ENCODE measurements at places on chromosomes 7 and 10. TPM values are rescaled to one million over a fixed set of nuclear protein-coding genes. Genes with fewer than 3 reads are reported as not detected.

GRCh38 chr10:19775296-19775695 lies 40.9 kb upstream of the PLXDC2 start:
- no peak for DNase-seq

- no peak for DNase-seq
These were observed 70.9 kb upstream of the CCDC71L start for GRCh38 chr7:106731646-106732444.

DNA sequence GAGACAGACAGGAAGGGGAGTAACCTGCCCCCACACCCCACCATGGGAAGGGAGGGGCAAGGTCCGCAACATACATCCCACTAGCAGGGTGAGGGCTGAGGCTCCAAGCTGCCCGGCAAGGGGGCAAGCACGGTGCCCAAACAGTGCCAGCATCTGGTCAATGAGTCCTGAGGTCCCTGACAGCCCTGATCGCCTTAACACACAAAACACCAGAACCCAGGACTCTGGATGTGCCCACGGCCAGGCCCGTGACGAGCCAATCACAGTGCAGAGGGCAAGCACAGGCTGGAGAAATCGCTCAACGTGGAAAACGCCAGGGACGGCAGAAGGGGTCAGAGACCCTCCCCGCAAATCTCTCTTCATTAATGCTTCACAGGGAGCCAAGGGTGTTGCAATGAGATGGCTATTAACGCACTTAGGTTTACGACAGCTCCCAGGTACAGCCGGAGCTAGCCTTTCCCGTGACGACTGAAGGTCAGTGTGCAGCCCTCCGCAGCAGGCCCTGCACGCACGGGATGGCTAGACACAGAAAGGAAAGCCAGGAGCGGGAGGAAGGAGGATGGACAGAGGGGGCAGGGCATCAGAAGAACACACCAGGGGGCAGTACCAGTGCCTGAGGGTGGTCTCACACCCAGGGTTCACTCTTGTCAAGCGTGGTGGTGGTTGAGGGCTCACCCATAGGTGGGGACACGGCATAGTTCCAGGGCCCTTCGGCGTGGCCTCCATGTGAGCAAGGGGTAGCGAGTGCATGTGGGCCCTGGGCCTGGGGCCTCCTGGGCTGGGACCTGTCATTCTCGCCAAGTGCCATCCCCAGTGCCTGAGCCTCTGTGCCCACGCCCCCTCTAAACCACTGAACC lies 220.5 kb downstream of the MAD1L1 start:
- DNase-seq: no peak

- DNase-seq: no peak
These were observed 663.2 kb upstream of the ANKRD30A start for GRCh38 chr10:36462194-36462593.

DNA sequence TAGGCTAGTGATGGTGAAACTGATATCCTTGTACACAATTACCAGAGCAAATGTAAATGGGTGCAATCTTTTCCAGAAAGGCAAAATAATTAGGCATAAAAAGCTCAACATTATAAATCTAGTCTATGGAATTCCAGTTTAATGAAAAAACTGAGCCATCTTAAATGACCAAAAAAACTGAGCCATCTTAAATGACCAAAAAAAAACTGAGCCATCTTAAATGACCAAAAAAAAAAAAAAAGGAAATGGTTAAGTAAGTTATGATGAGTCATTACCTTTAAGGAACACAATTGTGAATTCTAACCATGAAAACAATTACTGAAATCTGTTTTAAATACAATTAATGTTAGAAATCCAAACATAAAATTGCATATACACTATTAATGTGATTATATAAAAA lies 25.3 kb downstream of the USP6NL start:
- no peak for DNase-seq

DNA sequence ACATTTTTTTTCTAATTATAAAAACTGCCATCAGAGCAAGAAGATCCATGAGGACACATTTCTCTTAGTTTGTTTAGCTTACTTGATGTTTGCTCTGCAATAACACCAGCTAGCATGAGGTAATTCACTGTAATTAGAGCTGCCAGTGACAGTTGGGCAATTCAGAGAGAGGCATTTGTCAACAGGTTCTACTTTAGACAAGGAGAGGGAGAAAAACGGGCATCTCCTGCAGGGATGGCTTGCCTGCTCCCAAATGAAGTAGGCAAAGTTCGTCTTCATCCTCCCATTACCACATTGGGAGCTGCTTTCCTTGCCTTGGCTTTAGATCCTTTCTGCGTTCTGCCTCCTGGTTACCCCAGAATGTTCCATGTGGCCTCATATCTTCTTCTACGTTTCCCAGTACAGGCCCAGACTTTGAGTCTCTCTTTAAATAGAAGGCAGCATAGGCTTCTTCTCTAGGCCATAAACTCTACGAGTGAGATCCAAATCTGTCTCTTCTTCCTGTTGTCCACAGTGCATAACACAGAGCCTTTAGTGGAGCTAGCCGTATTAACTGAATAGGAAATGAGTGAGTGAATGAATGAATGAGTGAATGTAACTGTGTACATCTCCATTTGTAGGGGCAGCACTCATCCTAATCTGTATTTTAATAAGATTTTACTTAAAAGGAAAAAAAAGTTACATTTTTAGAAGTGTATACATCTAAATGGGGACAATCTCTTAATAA lies 21.2 kb downstream of the ASB15 start:
- DNase-seq: no peak

DNA sequence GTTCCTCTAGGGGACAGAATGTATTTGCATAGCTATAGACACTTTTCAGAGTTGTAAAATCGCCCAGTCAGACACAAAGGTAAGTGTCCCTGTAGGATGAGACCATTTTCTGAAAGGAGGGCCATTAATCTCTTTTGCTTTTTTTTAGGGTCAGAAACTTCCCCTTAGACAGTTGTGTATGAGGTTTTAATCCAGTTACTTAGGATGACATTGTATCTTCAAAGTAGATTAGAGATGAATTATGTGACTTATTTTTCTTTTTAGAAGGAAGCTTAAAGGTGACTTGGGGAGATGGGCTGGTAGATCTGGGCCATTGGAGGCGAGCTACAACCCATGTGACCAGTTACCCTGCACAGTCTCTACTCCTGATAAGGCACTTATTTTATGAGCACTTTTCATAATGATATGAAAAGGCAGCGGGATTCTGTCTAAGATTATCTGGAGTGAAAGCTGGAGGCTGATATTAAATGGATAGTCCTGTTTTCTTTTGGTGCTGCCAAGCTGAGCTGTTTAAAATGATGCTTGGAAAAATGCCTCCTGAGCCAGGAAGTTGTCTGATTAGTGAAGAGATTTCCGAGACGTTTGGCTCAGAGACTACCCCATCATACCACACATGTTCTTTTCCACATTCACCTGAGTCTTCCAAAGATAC lies 264.3 kb downstream of the AUTS2 start:
- no peak for DNase-seq

DNA sequence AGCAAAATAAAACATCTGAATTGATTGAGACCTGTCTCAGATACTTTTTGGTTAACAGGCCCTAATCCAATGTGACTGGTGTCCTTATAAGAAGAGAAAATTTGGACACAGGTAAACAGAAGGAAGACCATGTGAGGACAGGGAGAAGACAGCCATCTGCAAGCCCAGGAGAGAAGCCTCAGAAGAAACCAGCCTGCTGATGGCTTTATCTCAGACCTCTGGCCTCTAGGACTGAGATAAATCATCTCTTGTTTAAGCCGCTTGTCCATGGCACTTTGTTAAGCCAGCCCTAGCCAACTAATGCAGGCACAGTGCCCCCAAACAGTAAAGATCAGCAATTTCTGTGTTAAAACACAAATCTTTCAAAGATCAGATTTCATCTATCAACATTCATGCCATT lies 41.8 kb upstream of the FIGNL1 start:
- no peak for DNase-seq

GRCh38 chr7:21293771-21294170 lies 134.1 kb upstream of the SP4 start:
- no peak for DNase-seq

- DNase-seq: no peak
These were observed 165.7 kb downstream of the ELMO1 start for GRCh38 chr7:37282927-37283326.

- no peak for DNase-seq
These were observed 2.2 kb upstream of the FAM20C start for GRCh38 chr7:190196-190595.

DNA sequence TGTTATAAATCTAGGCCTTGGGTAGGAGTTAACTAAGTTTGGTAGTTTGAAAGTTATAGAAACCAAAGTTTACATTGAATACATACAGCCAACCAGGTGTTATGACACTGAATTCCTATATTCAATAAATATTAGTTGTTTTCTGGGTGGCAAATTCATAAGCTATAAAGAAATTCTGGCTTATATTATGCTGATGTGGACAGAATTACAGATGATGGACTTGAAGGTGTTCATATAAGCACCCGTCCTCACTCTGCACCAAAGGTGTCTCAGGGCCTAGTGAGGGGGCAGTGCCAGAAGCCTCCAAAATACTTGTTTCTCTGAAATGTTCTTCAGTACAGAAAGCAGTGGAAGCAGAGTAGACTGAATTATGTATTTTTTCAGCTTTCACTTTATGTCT lies 973.0 kb downstream of the CNTNAP2 start:
- DNase-seq: no peak

DNA sequence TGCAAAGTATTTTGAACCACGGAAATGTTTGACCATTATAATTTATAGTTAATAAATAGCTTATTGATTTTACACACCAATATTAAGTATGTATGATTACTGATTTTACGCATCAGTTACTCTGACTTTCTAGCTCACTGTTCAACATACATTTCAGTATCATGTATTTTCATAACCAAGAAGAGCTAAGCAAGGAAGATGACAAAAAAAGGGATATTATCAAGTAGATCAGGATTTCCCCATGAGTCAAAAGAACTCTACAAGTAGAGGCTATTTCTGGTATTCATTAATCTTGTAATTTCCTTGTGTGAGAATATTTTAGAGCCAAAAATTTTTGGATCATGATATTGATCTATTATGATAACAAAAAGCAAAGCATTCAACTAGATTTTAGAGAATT lies 131.6 kb downstream of the AGMO start:
- no peak for DNase-seq

GRCh38 chr10:126218778-126219649 lies 169.3 kb downstream of the ADAM12 start:
- no peak for DNase-seq

- no peak for DNase-seq
These were observed 336.2 kb downstream of the LHFPL3 start for GRCh38 chr7:104664648-104665047.

- DNase-seq: no peak
These were observed 216.0 kb downstream of the KLF6 start for GRCh38 chr10:3568983-3569382.

DNA sequence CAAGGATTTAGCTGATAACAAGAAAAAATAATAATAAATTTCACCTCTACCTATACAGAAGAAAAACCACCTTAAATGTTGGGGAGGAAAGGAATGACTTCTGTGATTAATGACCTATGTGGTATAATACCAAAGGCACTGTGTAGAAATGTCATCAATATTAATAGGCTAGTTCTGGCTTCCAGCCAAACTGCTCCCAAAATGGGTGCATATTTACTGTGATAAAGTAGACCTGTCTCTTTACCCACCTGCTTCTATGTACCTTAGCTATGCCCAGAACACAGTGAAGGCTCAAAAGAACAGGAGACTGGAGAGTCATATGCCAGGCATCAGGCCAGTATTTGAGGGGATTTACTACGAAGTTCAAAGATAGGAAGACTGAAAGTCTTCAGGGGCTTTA lies 76.0 kb downstream of the ATE1 start:
- no peak for DNase-seq

- DNase-seq: no peak
These were observed 181.9 kb upstream of the MKLN1 start for GRCh38 chr7:131145770-131146169.

DNA sequence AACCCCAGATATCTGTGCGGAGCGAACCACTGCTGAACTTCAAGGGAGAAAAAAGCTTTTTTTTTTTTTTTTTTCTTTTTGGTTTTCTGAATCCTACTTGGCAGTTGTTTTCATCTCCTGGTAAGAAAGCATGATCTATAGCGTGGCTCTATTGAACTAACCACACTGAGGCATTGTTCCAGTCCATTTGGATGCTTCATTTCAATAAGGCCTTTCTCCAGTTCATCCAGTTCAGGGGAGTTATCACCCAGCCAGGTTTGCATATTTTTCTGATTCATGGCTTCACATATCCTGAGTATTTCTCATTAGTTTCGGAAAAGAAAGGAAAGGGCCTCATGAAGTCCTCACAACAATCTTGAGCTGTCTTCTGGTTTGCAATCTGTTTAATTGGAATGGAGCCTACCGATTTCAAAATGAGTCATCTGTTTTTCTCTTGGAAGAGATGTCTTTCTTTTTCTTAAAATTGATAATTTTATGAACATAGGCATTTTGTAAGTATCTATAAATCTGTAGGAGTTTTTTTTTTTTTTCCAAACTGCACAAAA lies 93.1 kb upstream of the STEAP4 start:
- DNase-seq: no peak

DNA sequence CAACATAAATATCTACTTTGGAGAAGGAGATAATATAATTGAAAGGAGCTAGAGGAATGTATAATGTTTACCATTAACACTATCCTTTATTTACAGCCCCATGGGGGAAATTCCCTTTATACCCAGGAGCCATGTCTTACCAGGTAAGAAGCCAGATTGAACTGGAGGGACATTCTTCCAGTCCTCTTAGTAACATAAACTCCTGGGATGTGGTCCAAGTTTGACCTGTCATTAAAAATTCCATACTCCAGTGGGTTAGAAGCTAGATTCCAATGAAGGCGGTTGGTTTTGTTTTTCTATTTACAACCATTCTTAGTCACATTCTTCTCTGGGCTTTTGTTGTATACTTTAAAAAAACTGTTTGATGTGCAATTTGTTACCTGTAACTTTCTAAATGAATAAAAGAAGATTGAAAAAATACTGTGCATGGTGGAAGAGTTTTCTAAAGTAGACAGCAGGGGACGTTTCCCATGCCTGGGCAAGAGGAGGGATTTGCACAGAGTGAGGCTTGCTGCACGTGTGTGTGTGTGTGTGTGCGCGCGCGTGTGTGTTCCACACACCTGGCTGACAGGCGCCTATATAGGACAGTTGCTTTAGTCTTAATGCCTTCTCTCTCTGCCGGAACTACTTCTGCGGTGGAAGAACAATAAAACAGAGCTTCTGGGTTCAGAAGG lies 2.0 kb downstream of the PLCE1 start:
- DNase-seq: no peak

Gene CALCR
- 0.16 TPM for total RNA-seq

Gene AGR2
- 216 TPM for total RNA-seq

Gene UCMA
- total RNA-seq: not detected

Gene AMZ1
- total RNA-seq: 0.23 TPM

Gene MSMB
- total RNA-seq: not detected

Gene ITPRID1
- total RNA-seq: not detected

Gene RNF148
- total RNA-seq: 3.5 TPM

Gene AKR1C8
- total RNA-seq: not detected

Gene CALHM1
- not detected for total RNA-seq

Gene CLCN1
- total RNA-seq: 0.31 TPM

Gene CD36
- 25.7 TPM for total RNA-seq

Gene OR2F2
- not detected for total RNA-seq

Gene GPC2
- 5.1 TPM for total RNA-seq

Gene CXCL12
- 73.1 TPM for total RNA-seq

Gene FFAR4
- 0.13 TPM for total RNA-seq
